ENCODE measurements at places on chromosomes 11 and 22.
A peak's percentile ranks its signal among the peaks of the same experiment; 100 is the strongest.

DNA sequence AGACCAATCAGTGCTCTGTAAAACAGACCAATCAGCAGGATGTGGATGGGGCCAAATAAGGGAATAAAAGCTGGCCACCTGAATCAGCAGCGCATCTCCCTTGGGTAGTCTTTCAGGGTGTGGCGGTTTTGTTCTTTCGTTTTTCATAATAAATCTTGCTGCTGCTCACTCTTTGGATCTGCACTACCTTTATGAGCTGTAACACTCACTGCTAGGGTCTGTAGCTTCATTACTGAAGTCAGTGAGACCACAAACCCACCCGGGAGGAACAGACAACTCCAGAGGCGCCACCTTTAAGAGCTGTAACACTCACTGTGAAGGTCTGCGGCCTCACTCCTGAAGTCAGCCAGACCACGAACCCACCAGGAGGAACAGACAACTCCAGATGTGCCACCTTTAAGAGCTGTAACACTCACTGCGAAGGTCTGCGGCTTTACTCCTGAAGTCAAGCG lies 175.5 kb upstream of the PDGFD start:
- no peak for DNase-seq

- DNase-seq = no peak
Observed at GRCh38 chr11:121748068-121748467, 295.3 kb upstream of the SORL1-AS1 start.

DNA sequence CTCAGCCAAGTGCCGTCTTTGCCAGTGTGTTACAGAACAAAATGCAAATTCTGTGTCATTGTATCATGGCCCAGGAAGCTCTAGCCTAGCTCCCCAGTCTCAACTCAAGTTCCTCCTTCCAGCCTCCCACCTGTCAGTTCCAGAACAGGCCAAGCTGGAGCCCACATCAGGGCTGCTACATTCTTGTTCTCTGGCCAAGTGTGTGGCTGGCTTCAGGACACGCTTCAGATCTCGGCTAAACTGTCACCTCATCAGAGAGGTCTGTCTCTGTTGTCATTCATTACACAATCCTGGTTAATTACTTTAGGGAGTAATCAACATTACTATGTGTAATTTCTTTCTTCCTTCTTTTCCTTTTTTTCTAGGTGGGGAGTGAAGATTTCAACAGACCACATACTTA lies 347.0 kb upstream of the SYN3 start:
- DNase-seq = no peak

DNA sequence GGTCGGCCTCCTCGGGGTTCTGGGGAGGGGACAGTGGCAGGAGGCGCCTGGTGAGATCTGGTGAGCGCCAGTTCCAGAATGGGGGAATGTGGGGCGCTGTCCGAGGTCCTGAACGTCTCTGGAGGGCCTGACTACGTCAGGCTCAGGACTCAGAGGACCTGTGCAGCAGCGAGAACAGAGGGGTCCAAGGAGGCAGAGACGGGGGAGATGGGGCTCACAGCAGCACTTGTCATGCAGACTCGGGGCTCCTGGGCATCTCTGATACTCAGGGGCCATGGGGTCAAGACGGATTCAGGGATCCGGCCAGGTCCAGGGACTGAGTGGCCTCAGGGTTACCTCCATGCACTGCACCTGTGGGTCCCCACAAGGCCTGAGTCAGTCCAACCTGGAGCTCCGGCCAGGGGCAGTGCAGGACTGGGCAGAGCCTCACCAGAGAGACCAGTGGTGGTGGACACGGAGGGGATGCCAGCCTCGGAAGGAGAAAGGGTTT lies 92.2 kb downstream of the BRD1 start:
- no peak for DNase-seq

DNA sequence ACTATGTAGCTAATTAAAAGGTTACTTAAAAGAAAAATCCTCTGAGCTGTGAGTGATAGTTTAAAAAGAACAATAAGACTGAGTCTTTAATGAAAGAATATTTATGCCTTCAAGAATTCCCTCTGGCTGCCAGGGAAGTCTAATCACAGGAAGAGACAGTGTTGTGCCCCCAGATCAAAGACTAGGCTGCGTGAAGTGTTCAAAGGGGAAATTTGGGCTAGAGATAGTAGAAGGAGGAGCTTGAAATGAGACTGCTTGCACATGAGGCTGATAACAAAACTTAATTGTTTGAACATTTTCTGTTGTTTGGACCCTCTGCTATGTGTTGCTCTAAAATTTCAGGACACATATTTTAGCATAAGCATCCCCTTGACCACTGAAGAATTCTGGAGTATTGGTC lies 99.7 kb upstream of the MTNR1B start:
- DNase-seq = no peak

- no peak for DNase-seq
Observed at GRCh38 chr11:119315131-119316015, 1.6 kb downstream of the MCAM start.

- DNase-seq = peak; percentile 3
Observed at GRCh38 chr11:79182794-79183193, 258.0 kb downstream of the TENM4 start.

DNA sequence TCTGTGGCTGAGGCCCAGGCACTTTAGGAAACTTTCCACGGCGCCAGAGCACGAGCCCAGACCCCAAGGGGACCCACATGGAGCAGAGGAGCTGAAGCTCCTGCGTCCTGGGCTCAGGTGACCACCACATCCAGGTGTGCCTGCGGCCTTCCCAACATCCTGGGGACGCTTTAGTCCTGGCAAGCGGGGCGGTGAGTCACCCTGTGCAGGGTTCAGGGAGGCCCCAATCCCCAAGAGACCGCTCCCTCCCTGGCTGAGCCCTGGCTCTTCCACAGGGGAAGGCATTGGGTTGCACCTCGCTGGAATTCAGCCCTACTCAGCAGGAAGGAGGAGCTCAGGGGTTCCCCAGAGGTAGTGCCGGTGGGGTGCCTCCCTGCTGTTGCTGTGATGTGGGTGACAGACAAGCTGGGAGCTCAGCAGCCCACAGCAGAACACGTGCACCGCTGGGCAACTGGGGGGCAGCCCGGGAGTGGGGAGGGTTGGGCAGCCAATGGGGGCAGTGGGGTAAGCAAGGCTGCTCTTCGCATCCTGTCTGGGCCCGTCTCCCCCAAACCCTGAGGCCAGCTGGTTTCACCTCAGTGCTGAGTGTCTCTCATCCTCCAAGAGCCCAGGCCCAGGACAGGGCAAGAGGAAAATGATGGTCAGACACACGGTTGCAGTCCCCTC lies 802.8 kb downstream of the BRD1 start:
- DNase-seq = no peak

- DNase-seq = no peak
Observed at GRCh38 chr22:23778577-23778900, 5.9 kb downstream of the MMP11 start.

DNA sequence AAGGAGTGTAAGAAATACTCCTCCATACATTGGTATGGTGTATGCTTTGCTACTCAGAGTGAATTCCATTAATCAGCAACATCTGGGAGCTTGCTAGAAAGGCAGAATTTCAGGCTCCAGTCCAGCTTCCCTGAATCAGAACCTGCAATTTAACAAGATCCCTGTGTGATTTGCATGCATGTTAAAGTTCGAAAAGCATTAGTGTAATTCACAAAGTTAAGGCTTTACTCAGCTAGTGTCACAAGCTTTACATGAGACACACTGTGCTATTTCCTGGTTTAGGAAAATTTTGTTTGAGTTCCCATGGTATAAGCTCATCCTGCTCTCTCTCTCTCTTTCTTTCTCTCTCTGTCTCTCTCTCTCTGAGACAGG lies 37.0 kb upstream of the HEPHL1 start:
- DNase-seq = no peak

DNA sequence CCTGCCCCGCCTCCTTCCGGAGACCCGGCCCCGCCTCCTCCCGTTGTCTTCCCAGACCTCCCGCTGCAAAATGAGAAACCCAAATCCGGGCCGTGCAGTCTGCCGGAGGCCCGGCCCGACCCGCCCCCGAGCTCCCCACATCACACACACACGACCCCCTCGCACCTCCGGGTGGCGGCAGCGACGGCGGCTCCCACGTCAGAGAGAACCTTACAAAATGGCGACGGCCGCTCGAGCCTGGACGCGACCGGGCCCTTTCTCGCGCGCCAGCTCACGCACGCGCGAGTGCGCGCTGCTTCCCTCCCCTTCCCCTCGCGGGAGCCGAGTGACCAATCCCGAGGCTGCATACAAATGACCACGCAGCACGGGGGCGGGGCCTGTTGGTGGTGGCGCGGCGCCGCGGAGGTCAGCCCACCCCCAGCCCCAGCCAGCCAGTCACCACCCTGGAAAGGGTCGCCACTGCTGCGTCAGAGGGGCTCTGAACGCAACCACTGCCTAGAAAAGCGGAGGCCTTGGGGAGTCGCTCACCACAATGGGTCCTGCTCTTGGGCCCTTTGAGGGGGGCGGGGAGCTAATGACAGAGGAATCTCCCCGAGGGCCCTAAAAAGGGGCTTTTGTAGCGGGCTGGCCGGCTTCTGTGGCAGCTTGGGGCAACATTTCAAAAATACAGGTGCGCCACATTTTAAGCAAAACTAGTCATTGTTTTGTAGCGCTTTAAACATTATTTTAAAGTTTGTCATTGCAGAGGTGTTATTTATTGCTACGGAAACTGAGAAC lies at the start of gene RBM4B:
TSS of gene RBM4B (minus strand) at position 289 of the 777 bp plus-strand sequence. CDS start 808 bp downstream, outside the sequence.
- DNase-seq = peak; percentile 96

DNA sequence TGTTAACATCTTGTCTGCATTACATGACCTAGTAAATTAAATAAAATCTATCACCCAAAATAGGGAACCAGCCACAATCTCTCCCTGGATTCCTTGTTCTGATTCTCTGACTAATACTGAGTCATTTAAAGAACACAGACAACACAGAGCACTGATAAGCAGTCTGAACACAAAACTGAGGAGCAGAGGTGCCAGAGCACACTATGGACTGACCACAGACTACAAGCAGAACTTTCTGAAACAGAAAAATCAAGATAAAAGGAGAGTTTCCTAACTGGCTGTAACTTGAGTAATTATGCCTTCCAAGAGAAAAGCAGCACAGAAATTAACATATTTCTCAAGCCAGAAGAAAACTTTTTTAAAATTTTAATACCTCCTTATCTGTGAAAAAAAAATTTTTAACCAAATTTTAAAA lies 128.8 kb downstream of the SGSM3 start:
- peak; percentile 97 for DNase-seq

- peak; percentile 24 for DNase-seq
Observed at GRCh38 chr22:40922484-40923303, 28.5 kb upstream of the RBX1 start.

GRCh38 chr11:128455766-128456165 lies 131.6 kb downstream of the ETS1 start:
- no peak for DNase-seq

DNA sequence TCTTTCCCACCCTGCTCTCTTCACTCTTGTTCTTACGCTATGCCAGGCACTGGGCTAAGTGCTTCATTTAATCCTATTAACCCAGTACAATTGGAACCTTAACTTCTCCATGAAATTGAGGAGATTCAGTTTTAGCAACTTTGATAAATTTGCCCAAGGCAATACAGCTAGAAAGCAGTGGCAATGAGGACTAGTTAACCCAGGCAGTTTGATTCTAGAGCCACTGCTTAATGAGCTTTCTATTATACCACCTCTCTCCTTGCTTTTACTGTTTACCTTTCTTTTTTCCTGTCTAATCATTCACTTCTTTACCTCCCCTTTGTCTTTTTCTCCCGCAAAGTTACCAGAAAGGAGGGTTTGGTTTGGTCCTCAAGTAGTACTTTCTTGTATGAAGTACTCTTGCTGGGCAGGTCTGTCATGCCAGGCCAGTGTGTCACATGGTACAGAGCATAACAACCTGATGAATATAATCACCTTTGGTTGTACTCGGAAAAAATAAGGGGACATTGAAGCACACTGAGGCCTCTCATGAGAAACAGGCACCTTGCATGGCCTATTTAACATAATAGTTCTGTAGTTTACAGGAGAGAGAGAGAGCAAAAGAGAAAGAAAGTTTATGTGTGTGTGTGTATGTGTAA lies 70.6 kb downstream of the PDHX start:
- no peak for DNase-seq

DNA sequence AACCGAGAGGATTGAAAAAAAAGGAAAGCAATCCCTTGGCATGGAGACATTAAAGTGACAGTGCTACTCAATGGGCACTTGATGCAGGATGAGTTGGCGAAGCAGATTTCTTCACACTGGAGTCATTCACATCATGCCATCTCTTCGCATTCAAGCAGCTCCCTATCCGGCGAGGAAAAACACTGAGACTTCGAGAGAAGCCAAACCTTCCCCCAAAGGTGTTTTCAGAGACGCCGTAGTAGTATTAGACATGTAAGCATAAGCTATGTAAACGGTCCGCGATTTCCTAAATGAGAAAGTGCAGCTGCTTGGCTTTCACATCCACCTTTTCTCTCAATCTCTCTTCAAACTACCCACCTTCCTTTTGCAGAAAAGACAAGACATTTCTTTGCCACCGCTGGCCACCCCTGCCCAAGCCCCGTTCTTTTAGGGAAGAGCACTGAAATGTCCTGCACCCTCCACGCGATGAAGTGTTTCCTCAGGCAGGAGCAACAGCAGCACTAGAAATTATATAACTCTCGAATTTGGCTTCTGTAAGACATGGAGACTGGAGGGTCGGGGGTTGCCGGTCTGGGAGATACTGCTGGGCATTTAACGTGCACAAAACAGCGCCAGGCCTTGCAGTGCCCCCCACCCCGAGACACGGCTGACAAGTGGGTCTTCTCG lies at the start of gene DLG2:
TSS of gene DLG2 (minus strand) at position 13 of the 666 bp plus-strand sequence.
- peak; percentile 12 for DNase-seq

GRCh38 chr22:47274196-47274595 lies 511.7 kb downstream of the TBC1D22A start:
- no peak for DNase-seq

GRCh38 chr22:19357270-19358105 lies 66.0 kb upstream of the CLTCL1 start:
- no peak for DNase-seq

DNA sequence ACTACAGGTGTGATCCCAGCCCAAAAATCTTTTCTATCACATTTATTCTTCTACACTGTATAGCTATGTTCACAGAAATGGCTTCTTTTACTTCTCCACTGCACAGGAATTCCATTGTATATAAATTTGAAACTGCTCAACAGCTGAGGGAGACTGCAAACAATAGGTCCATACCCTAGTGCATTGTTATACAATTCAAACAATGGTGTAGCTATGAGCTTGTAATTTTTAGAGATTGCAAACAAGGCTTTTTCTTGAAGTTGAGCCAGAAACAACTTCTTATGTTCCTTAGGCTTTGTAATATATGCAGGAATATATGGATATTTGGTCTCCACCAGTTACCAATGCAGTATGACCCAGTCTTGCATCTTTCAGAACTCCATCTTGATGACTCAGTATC lies 19.5 kb upstream of the SIK3 start:
- no peak for DNase-seq

DNA sequence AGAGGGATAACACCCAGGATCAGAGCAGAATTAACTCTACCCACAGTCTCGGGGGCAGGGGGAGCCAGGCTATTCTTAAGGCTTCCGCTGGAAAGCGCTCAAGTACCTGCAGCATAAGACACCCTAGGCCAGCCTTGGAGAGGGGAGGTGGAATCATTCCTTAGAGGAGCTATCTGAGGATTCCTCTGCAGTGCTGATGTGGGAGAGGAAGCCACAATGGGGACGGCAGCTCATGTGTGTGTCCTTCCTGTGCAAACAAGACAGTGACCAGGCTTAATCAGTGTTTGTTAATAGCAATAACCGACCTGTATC lies 382.2 kb upstream of the CADM1 start:
- no peak for DNase-seq
